CD4-positive, CD25-positive, alpha-beta regulatory T cell (primary cell): ENCODE measurements at places on chromosomes 4 and X. TPM values are rescaled to one million over a fixed set of nuclear protein-coding genes. Genes with fewer than 3 reads are reported as not detected.

NLRP2B gene
- not detected for polyA plus RNA-seq

BST1 gene
- 6.5 TPM for polyA plus RNA-seq

F9 gene
- not detected for polyA plus RNA-seq

SPATA4 gene
- polyA plus RNA-seq, result not detected

KCNIP4 gene
- polyA plus RNA-seq, result 0.09 TPM

RPA4 gene
- polyA plus RNA-seq, result 0.28 TPM

MAGEB2 gene
- not detected for polyA plus RNA-seq

MAGEA2 gene
- polyA plus RNA-seq, result not detected
